ENCODE measurements at places on chromosomes 1 and 21. TPM values are rescaled to one million over a fixed set of nuclear protein-coding genes. Genes with fewer than 3 reads are reported as not detected.

The DMAP1 gene
- polyA plus RNA-seq = 21.8 TPM

The HOOK1 gene
- polyA plus RNA-seq = 9.2 TPM

The LRRC39 gene
- polyA plus RNA-seq = 0.41 TPM

The TBCE gene
- polyA plus RNA-seq = 25.9 TPM

The CCDC28B gene
- 2.9 TPM for polyA plus RNA-seq

The PWP2 gene
- 3.2 TPM for polyA plus RNA-seq

The TTC39A gene
- polyA plus RNA-seq = 20.6 TPM

The RPE65 gene
- 0.01 TPM for polyA plus RNA-seq

The MAP10 gene
- polyA plus RNA-seq = 0.45 TPM

The SLC44A3 gene
- polyA plus RNA-seq = 7.4 TPM

The CAPN9 gene
- 0.06 TPM for polyA plus RNA-seq

The PHACTR4 gene
- polyA plus RNA-seq = 52.2 TPM

The PDC gene
- not detected for polyA plus RNA-seq

The TRAF3IP3 gene
- polyA plus RNA-seq = 2.9 TPM

The MYCL gene
- 9.5 TPM for polyA plus RNA-seq

The ACTN2 gene
- polyA plus RNA-seq = 0.59 TPM

The HHAT gene
- 1.8 TPM for polyA plus RNA-seq

The OR2T2 gene
- not detected for polyA plus RNA-seq

The TNN gene
- polyA plus RNA-seq = 0.08 TPM

The TNFRSF4 gene
- polyA plus RNA-seq = 0.73 TPM

The LDLRAD1 gene
- 0.35 TPM for polyA plus RNA-seq

The SPTA1 gene
- polyA plus RNA-seq = 0.04 TPM

The ST6GALNAC3 gene
- polyA plus RNA-seq = 0.29 TPM

The FOXJ3 gene
- polyA plus RNA-seq = 7.0 TPM

The ZMPSTE24 gene
- 18.7 TPM for polyA plus RNA-seq

The MLLT11 gene
- polyA plus RNA-seq = 1.5 TPM

The DMBX1 gene
- polyA plus RNA-seq = not detected

The OLFM3 gene
- not detected for polyA plus RNA-seq

The CCDC27 gene
- polyA plus RNA-seq = not detected

The BATF3 gene
- polyA plus RNA-seq = 1.8 TPM

The RBBP5 gene
- polyA plus RNA-seq = 3.0 TPM

The JAM2 gene
- polyA plus RNA-seq = 3.8 TPM

The BRDT gene
- not detected for polyA plus RNA-seq

The SMCP gene
- polyA plus RNA-seq = not detected

The ACTA1 gene
- 0.35 TPM for polyA plus RNA-seq

The SPATA46 gene
- not detected for polyA plus RNA-seq

The GATAD2B gene
- polyA plus RNA-seq = 4.4 TPM

The TFF2 gene
- polyA plus RNA-seq = 0.13 TPM

The PRDX6 gene
- 221 TPM for polyA plus RNA-seq

The AKIRIN1 gene
- polyA plus RNA-seq = 11.7 TPM

The EPHA2 gene
- 133 TPM for polyA plus RNA-seq

The NBPF20 gene
- polyA plus RNA-seq = 0.46 TPM

The FNBP1L gene
- polyA plus RNA-seq = 7.9 TPM

The IVL gene
- polyA plus RNA-seq = 161 TPM

The ID3 gene
- 44.2 TPM for polyA plus RNA-seq

The HSD3B2 gene
- polyA plus RNA-seq = not detected

All from esophagus (tissue), 2 donors.